ENCODE measurements at places on chromosomes 4 and X. TPM values are rescaled to one million over a fixed set of nuclear protein-coding genes. Genes with fewer than 3 reads are reported as not detected.

TMSB15A gene
- 7.2 TPM for total RNA-seq

DOCK11 gene
- 6.3 TPM for total RNA-seq

SPP1 gene
- 36.7 TPM for total RNA-seq

GATA1 gene
- total RNA-seq, result not detected

RAB40A gene
- total RNA-seq, result 0.36 TPM

HTRA3 gene
- 0.67 TPM for total RNA-seq

NUDT11 gene
- 3.7 TPM for total RNA-seq

APOO gene
- 36.3 TPM for total RNA-seq

TRAM1L1 gene
- total RNA-seq, result 3.4 TPM

ACE2 gene
- total RNA-seq, result not detected

APLN gene
- under 0.01 TPM for total RNA-seq

CNGA2 gene
- not detected for total RNA-seq

TLR10 gene
- total RNA-seq, result under 0.01 TPM

ZNF157 gene
- total RNA-seq, result not detected

CLRN2 gene
- total RNA-seq, result not detected

PCSK1N gene
- total RNA-seq, result not detected

Measured in melanocyte of skin (primary cell).